ENCODE measurements at places on chromosomes 5 and 9.
A peak's percentile ranks its signal among the peaks of the same experiment; 100 is the strongest.

DNA sequence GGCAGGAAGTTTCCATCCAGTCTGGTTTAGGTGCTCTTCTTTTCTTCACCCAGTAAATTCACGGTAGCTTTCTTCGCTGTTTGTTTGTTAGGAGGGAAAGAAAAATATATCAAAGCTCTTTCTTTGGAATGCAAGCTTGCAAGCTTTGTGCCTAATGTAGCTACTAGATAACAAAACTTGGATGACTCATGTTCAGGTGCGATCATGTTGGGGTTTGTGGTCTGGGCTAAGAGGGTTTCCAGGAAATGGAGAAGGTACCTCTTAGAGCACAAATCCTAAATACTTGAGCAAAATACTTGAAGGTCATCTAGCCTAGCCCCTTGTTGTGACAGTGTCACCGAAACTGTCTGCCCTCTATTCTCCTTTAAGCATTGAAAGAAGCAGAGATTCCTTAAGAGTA, 17.7 kb downstream of the SRP19 start:
- DNase-seq: no peak

DNA sequence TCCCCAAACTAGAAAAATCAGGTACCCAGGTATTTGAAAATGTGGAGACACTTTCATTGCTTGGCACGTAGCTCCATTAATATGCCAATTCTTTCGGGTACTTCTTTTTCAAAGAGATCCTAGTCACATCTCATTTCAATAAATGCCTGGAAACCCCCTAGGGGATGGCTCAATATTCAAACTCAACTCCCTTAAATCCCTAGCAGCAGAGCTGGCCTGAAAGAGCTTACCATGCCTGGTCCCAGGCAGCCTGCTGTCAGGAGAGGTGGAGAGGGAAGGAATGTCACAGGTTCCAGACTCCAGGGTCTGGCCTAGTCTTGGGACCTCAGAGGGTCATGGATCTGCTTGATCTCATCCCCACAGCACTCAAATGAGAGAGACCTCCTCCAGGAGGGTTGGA, 187.1 kb downstream of the SPOCK1 start:
- DNase-seq: no peak

DNA sequence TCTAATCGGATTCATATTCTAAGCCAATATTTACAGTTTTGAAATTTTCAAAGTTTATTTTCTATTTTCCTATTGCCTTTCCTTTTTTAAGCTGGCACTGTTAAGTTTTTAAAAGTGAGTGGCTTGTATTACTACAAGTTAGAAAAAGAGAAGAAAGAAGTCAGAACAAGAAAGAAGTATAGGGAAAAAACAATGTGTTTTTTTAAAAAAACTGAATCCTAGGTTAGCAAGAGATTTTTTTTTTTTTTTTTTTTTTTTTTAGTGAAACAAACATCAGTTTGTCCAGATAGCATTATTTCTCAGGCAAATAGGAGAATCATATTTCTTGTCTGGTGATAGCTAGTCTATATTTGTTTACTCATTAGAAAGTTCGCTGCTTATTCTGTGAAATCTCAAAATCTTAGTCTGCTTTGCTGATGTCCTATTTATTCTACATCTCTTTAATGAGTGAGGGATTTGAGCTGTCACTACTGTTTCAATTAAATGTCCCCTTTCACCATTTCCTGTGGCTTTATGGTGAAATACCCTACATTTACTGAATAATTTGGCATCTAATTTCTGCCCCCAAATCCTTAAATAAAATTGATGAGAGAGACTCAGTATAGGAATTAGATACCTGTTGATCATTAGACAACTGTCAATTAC, 19.1 kb upstream of the LMNB1 start:
- no peak for DNase-seq

- peak; percentile 83 for DNase-seq
Observed at GRCh38 chr5:177006265-177006972, at the start of gene UIMC1. Gene UIMC1 (minus strand): TSS chr5:177006779. CDS start chr5:176982615, 24,164 bp downstream.

DNA sequence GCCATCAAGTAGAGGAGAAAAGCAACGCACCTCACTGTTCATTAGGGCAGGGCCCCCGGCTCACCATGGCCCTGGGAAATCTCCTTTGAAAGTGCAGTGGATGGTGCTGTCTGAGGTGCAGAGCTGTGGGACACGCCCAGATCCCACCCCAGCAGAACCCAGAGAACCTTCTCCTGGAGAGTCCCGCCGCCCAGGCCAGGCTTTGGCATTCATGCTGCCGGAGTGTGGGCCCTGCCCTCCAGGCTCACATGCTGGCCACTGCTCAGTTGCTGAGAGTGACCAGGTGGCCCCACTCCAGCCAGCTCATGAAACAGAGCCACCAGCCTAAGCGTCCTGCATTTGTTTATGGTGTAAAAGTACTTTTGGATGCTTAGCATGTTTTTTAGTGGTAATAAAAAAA, 23.8 kb upstream of the LRRC14B start:
- no peak for DNase-seq

DNA sequence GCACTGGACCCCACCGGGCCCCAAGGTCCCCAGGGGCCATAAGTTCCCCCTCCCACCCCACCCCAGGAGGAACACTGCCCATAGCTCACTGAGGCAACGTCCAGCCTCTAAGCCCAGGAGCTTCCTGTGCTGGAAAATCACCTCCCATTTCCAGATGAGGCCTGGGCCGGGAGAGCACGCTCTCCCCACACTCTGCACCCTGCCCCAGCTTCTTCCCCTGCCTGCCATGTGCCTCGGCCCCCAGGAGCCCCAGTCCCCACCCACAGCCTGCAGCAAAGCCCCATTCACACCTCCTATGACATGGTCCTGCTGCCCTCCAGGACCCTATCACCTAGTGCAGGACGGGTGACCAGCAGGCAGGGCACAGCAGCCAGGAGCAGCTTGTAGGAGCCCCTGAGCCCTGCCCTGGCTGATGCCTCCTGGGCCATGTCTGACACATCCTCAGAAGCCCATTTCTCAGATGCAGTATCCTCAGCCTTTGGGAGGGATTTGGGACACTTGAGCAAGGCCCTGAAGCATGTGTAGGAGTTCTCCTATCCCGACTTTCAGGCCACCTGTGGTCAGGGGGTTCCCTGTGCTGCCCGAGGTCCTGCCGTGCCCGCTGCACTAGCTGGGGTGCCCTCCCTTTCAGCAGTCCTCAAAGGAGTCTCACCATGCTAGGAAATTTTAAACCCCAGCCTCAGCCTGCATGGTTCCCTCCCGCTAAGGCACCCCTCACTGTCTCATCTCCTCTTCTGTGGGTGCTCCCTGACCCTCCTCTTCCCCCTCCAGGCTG, 119.4 kb upstream of the FOXD4L5 start:
- no peak for DNase-seq

DNA sequence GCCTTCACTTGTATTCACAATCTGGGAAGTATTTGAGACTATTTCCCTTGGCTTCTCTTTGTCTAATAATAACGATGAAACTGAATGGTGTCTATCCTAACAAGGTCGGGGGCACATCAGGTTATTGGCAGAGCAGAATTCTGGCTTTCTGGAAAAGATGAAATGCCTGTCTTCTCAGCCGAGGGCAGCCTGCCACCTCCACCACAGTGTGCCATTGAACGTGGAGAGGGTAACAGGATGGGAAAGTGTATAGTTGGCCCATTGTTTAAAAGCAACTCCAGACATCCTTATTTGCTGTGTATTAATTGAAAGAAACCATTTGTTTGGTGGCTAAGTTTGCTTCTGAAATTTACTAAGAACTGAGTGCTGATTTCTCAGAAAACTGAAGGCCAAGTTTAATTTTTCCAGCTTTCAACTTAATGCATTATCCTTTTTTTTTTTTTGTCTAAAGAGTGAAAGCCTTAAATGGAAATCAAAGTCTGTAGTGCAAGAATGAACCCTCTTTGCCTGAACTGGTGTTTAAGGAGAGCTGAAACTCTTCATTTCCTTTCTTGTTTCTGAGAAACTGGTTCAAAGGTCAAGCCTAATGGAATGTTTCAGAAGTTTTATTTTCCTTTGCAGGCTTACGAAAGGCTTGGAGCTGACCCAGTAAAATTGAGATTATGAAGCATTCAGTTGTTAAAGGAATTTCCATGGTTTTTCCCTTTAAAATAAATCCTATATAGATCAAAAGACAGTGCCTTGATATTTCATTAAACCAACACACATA, 563.7 kb upstream of the DAP start:
- no peak for DNase-seq

GRCh38 chr5:122545986-122546385, 228.9 kb upstream of the SNX2 start:
- DNase-seq: no peak

GRCh38 chr5:158852622-158853021, 247.1 kb downstream of the EBF1 start:
- no peak for DNase-seq

- no peak for DNase-seq
Observed at GRCh38 chr9:114005371-114006154, 72.5 kb downstream of the AMBP start.

GRCh38 chr9:95494022-95494415, 22.8 kb downstream of the PTCH1 start:
- no peak for DNase-seq

DNA sequence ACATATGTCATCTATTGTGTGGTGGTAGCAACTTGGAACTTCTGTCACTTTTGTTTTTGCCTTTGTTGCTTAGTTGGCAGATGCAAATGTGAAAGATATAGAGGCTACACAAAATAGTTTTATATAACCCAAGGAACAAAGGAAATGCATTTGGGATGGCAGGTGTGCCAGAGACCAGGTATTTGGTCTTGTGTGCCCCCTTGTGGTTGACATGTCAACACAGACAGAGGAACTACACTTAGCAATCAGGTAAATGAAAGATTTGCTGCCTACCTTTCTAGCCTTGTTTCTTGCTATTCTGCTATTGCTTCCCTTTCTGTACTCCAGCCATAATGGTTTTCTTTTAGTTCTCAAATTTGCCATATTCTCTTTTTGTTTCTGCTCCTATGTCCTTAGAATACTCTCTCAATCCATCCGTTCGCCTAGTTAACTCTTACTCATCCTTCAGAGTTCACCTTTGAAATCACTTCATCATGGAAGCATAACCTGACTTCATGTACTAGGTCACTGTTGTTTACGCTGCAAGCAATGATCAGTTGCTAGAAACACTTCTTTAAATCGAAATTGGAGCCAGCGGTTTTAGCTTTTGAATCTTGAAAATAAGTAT, 119.5 kb downstream of the TRPM3 start:
- no peak for DNase-seq

DNA sequence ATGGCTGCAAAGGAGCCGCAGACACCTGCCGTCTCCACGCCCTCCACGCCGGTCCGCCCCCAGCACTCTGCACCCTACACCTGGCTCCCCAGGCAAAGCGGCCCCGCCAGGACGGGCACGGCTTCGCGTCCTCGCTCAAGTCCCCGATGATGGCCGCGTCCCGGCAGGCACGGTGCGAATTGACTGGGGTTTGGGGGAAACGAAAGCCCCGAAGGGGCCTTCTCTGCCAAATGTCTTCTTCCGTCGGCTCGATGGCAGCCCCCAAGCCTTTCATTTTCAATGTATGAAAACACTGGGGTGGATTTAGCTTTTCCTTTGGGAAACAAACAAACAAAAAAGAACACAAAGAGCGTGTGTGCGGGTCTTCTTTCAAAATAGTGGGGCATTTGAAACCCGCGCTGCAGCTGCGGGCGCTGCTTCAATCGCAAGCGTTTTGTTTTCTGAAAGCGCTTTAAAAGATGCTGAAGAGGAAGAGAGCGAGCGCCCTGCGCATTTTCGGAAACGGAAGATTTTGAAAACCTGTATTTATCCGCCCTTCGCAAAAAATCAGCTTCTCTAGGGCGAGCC, 160.0 kb downstream of the RMI1 start:
- DNase-seq: no peak

DNA sequence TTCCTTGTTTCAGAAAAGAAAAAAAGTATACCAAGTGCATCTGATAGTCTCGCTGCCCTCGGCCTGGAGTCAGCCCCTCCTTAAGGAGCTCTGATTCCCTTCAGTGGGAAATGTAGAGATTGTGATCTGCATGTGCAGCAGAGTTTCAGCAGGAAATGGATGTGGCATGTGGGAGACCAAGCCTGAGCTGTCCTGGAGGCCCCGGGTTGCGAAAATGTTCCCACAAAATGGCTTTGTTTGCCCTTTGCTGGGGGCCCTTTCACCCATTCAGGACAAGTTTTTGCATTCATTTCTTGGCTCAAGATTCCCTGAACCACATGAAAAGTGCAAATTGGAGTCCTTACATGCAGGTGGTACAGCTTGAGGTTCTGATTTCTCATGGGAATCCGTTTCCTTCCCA, 230.9 kb downstream of the GADD45G start:
- no peak for DNase-seq

- no peak for DNase-seq
Observed at GRCh38 chr5:10451137-10451824, 9.6 kb downstream of the ROPN1L start.

DNA sequence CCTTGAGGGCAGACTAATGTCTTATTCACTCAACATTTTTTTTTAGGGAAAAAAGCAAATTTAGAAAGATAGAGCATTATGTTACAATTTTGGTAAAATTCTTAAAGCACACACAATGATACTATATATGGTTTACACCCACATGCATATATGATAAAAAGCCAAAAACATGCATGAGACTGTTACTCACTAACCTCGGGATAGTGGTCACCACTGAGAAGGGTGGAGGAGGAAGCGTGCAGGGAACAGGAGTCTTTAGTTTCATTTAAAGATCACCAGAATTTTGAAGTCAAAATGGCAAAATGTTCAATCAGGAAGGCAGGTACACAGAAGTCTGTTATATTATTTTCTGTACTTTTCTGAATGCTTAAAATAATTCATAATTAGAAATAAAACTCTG, 9.2 kb downstream of the ARL15 start:
- DNase-seq: no peak

GRCh38 chr9:135229701-135230385, 142.4 kb downstream of the OLFM1 start:
- no peak for DNase-seq

DNA sequence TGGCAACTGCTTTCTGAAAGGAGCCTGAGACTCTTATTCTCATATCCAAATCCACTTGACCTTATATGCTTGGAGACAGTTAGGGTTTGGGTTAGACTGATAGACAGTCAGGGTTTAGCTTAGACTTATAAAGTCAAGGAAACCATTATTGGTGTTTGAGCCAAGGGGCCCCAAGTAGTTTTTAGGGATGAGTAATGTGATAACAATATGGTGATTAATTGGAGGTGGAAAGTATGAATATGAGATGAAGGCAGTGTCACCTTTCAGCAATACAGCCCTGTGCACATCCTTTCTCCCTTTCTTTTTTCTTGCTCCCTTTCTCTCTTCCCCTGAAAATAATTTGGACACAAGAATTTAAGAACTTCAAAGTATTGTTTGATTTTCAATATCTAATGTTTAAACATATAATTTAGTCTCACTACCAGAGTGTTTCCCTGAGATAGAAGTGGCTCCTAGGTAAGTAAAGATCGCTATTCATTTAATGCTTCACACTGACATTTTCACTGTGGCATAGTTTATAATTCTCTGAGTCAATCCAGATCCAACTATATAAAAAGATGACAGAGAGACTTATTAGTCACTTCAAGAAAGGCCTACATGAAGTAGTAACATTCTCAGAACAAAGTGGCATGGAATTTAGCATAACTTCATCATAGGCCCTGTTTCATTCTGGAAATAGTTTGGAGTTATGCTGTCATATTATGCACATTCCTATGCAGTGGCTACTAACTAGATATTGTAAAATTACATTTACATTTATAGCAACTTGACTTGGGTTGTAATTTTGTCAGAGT, 200.8 kb downstream of the CHSY3 start:
- DNase-seq: no peak

- DNase-seq: no peak
Observed at GRCh38 chr5:39947657-39948056, 522.9 kb upstream of the DAB2 start.

- DNase-seq: no peak
Observed at GRCh38 chr9:96183751-96184150, 118.2 kb downstream of the HSD17B3 start.

GRCh38 chr5:96083361-96083881, 121.8 kb upstream of the ELL2 start:
- DNase-seq: no peak

- DNase-seq: no peak
Observed at GRCh38 chr9:4035777-4036176, 264.1 kb downstream of the GLIS3 start.
